Nucleus accumbens (tissue), 56 donors: ENCODE measurements at places on chromosomes 12 and 14.

DNA sequence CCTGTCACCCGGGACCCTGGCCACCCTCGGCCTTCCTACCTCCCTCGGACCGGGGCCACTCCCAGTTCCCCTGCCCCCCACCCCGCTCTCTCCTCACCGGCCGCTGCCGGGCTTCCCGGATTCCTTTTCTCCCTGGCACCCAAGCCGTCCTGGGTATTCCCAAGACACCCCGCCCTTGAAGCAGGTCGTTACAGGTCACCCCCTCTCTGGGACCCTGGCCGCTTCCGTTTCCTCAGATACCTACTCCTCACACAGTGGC is 493 bp downstream of the NUMB start:
- no peak for DNase-seq

DNA sequence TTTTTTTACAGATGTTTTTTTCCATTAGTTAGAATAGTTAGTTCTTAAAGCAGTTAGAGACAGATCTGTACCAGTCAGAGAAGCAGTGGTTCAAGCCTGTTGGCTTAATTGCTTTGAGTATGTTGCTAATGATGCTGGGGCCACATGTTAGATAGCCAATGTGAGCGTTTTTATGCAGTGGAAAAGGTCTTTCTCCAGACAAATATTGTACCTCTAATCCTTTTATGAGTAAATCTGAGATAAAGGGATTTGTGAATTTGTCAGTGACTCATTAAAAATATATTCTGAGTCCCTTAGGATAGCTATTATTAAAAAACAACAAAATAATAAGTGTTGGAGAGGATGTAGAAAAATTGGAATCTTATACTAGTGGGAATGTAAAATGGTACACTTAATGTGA is 154.2 kb downstream of the MSRB3 start:
- DNase-seq, result no peak

- no peak for DNase-seq
Measured at GRCh38 chr12:62924084-62924483, 10.9 kb downstream of the PPM1H start.

DNA sequence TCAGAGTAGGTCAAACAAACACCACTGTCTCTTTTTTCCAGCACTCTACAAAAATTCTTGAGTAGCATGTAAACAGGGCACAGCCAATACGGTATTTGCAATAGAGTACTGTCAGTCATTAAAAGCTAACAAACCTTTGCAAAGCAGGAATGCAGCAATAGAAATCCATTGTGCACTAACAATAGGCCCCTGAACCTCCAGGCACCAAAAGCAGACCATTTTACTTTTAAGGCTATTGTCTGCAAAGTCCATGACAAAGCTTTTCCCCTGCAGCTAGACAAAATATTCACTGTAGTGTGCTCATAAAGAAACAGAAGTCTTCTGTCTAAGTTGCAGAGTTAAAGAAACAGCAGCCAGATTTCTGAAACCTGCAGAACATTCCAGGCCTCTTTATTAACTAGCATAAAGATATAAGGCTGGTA is 191.9 kb downstream of the SOX5 start:
- no peak for DNase-seq
